GDM1 (cell line): ENCODE measurements at places on chromosomes 7 and 10.

DNA sequence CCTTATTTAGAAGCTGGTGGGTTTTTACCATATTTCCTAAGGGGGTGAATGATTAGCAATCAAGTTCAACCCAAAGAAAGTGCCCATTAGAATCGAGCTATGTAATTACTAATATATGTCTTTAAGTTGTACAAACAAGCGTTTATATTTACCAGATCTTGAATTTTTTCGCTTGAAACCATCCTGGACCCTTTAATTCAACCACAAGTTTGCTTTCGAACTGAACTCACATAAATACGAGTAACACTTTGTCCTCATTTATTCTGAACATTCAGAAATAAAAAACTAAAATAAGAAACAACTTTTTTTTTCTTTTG, 1.5 kb downstream of the SRI start:
- DNase-seq = no peak

GRCh38 chr7:106553446-106553836, 107.5 kb downstream of the CCDC71L start:
- no peak for DNase-seq

GRCh38 chr10:963655-964054, 24.6 kb upstream of the GTPBP4 start:
- DNase-seq = no peak

- no peak for DNase-seq
Measured at GRCh38 chr7:36276428-36277248, 113.0 kb upstream of the ANLN start.

GRCh38 chr10:8063935-8064334, 9.4 kb downstream of the GATA3 start:
- DNase-seq = no peak

DNA sequence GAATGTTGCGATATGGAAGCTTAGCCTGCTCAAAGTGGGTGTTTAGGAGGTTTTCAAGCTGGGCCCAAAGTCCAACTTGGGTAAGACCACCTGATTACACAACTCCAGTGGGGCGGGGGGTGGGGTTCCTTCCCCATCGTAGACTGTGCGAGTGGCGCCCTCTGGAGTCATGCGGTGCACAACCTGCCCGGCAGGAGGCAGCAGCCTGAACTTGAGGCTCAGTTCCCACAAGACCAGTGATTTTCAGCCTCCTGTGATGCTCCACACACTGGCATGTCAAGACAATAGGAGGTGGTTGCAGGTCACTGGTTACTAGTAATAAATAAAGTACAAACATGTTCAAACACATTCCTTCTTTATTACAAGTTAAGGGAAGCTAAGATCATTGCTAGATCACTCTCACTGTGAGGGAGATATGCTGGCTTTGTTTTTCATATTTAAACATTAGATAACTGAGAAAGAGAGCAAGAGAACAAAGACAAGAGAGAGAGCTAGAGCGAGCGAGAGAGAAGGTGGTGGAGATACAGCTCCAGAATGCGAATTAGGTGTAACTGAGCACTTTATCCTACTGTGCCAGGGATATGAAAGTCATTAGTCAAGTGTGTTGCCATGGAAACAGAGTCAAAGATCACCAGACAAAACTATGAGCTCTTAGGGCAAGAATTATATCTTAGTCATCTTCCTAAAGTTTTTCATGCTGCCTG, 97.4 kb upstream of the BMPER start:
- DNase-seq = no peak

- no peak for DNase-seq
Measured at GRCh38 chr7:41436139-41436538, 266.8 kb downstream of the INHBA start.

GRCh38 chr10:73432646-73433537, 469 bp downstream of the MSS51 start:
- DNase-seq = no peak

DNA sequence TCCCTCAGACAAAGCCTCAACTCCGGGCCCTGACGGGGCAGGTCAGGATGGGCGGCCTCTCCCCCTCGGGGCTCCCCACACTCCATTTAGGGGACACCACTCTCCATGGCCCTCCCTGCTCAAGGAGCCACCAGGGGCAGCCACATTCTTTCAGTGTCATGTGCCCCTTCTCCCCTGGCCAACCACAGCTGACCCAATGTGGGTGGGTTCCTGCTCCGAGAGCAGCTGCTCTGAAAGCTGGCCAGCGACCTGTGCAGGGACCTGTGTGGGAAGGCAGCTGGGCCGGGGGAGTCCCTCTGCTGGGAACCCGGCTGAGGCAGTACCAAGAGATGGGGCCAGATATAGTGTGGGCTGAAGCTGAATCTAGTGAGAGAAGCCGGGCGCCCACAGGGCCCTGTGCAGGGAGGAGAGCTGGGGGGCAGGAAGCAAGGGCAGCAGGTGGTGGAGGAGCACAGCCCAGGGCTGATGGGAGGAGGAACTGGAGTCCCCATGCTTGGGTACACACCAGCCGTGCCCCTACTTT, 40.6 kb upstream of the NPFFR1 start:
- no peak for DNase-seq

DNA sequence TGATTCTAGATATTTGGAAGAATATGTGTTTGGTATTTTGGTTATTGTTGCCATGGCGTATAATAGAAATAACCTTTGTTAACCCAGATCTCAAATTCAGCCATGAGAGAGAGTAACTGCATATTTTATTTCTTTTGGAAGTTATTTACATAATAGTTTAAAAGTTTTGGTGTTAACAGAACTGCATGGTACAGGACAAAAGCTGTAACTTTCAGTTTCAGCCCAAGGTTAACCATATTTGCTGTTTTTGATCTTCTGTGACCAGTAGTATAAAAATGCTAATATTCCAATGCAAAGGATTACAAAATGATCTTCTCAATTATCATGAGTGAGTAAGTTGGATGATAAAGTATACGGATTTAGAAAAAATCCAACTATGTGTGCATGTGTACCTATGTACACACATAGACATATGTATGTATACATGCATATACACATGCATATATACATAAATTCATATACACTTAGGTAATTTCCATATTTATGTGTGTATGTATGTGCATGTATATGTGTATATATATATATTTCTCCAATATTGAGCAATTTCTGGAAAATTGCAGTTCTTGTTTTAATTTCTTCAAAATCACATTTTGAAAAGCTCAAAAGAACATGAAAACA, 38.0 kb upstream of the PIP4K2A start:
- no peak for DNase-seq

- no peak for DNase-seq
Measured at GRCh38 chr7:140285938-140286337, 109.2 kb upstream of the KDM7A start.

DNA sequence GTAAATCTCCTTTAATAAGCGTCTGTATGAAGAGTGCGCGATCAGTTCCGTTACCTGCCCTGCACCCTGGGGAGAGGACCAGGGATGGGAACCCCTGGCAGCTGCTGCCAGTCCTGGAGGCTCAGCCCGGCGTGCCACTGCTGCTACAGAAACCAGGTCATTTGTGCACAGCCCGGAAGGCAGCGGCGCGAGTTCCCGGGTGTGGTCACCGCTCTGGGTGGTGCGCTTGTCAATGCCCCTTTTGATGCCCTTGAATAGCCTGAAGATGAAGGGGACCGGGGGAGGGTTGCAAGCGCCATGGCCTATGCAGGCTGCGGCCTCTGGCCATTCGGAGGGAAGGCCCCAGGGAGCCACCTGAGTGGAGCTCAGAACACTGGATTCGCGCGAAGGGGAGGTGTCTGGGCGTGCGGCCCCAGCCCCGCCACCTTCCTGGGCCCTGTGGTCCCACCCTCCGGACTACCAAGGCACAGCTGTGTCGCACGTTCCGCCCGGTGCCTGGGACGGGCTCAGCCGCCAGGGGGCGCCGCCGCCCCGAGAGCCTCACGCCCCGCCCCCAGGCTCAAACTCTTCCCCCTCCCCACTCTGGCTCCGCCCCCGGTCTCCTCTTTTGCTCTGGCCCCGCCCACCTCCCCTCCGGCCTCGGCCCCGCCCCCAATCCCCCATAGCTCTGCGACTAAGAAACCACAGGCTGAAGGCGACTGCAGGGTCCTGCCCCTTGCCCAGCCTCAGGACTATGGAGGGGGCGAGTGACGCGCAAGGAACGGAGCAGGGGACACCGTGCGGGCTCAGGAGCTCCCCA, 16.5 kb downstream of the AP5Z1 start:
- no peak for DNase-seq

DNA sequence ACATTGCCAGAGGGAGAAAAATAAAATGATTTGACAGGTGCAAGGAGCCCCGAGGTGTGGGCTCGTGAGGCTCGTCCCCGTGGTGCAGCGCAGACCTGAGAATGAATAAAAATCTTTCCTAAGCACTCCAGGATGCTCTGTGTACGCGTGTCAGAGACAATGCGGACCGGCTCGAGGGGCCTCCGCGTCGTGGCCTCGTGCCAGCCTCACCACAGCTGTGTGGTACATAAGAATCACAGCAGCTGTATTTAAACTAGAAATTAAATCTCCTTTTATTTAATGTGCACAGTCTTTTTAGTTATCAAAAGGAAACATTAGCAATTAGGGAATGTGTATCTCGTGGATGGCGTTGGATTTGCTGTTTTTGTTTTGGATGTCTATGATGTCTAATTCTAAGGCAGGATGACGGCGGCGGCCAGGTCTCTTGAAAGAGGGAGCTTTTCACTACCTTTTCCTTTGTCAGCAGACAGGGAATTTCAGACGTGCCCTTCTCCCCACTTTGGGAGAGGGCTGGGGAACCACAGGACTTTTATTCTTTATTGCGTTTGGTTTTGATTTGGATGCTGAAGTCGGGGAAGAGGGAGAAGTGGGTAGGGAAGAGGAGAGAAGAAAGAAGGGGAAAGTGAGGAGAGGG, 365.3 kb upstream of the SHH start:
- no peak for DNase-seq

DNA sequence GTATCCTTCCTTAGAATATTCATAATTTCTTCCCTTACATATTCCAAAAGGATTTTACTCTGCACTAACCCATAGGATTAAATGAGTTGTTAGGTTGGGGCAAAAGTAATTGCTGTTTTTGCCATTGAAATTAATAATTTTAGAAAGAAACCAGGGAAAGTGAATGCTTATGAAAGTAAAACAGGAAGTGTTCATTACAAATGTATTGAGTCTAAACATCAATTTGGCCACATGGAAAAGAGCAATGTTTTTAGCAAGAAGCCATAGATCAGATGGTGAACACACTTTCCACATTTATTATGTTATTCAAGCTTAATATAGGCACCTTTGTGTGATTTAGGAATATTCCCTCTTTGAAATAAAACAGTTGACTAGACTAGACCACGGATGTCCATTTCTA, 102.9 kb downstream of the SUGCT start:
- no peak for DNase-seq

DNA sequence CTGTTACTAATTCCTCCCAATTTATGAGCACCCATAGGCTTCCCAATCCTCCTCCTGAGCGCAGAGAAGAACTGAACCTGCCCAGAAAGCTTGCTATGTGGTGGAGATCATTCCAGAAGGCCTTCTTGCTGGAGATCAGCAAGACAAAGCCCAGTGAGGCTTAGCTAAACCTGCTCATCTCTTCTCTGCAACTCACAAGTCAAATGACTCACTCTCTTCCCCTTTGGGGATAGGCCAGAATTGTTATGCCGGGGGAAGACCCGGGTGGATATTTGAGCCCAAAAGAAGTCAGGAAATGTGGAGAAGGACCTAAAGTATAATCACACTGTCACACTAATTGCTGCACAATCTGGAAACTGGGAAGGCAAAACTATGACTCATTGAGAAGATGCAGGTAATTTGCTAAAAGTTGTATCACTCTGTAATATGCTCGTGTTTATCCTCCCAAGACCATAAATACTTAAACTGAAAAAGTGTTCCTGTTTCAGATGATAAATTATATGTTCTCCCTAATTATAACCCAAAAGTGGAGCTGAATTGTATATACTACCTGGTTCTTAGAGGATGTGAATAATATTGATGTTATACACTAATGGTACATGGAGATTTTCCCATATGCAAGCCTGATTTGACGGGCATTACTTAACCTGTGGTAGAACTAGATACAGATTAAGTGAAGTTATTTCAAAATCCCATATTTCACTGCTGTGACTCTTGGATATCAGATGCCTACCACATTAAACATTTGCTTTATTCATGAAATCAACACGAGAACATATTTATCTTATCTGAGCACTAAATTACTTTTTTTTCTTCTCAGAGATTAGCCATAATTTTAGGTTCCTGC, 6.4 kb downstream of the NEBL start:
- no peak for DNase-seq

DNA sequence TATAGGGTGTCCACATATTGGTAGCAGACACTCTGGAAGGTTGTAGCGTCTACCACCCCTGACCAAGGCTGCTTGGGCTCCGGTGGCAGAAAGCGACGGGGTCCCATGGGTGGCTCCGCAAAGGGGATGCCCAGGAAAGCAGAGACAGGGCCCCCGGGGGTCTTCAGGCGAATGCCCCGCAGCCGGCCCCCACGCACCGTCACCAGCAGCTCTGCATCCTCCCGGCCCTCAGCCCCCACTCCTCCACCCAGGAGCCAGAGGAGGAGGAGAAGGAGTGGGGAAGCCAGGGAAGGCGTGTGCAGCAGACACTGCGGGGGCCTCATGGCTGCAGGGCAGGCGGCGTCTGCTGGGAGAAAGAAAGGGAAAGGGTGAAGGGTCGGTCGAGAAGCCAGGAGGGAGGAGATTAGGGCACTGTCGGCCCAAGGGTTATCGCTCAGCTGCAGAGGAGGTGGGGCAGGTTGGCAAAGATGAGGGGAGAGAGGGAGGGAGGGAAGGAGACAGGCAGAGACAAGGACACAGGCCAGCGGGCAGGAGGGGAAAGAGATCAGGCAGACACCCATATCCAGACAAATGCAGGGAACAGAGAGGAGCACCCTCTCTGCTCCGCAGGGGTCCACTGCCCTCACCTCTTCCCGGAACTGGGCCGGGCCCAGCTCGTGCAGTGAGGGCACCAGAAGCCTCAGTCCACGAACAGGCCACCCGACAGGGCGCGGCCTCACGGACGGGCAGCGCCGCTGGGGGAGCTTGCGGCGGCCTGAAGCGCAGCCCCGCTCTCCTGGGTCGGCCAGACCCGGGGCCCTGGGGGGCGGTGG, 1.6 kb downstream of the ACHE start:
- no peak for DNase-seq

DNA sequence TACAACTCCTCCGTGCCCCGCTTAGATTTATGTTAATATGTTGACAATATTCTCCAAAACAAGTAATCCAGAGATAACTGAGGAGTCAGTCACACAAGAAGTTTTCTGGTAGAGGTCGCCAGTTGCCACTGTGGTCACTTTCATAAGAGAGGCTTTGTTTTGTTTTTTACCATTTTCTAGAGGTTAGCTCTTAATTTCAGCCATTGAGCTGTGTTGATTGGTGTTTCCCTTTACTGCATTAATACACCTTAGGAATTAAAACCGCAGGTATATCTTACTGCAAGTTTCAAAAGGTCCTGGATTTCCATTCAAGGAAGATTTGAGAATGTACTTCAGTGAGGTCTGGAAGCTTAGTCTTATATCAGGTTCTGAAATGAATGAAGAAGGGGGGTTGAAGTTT, 3.5 kb downstream of the BMI1 start:
- DNase-seq = no peak
